CD4-positive, alpha-beta T cell treated with Interleukin-6 at 100 ng/mL for 8 hours (primary cell): ENCODE measurements at places on chromosomes 6 and 20.

DNA sequence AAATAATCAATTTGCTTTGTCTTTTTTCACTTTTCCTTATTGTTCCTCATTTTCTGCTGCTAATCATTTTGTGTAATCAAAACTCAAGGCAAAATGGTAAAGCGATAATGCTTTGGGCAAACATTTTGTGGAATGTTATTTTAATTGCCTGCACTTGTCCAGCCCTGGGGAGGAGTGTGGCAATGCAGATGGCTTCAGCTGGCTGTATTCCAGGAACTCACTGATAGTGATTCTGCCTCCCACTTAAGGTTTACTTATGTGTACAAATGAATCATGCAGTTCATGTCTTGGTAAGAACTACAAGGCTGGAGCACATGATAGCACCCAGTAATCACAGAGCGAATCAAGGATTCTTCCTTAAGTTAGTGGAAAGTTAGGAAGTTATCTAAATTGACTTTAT is 107.8 kb downstream of the COL19A1 start:
- DNase-seq: no peak

- no peak for DNase-seq
These were observed 102.3 kb upstream of the FRMD1 start for GRCh38 chr6:168181316-168181715.

- no peak for DNase-seq
These were observed 244.0 kb downstream of the TMEM242 start for GRCh38 chr6:157079277-157079676.

GRCh38 chr20:49792006-49792405 is 20.6 kb upstream of the SLC9A8 start:
- DNase-seq: no peak

GRCh38 chr6:130853555-130854183 is 26.5 kb downstream of the SMLR1 start:
- no peak for DNase-seq
